Kidney epithelial cell (primary cell): ENCODE measurements at places on chromosomes 1 and 21.

GRCh38 chr1:33382661-33383415 lies 48.1 kb downstream of the PHC2 start:
- no peak for DNase-seq

DNA sequence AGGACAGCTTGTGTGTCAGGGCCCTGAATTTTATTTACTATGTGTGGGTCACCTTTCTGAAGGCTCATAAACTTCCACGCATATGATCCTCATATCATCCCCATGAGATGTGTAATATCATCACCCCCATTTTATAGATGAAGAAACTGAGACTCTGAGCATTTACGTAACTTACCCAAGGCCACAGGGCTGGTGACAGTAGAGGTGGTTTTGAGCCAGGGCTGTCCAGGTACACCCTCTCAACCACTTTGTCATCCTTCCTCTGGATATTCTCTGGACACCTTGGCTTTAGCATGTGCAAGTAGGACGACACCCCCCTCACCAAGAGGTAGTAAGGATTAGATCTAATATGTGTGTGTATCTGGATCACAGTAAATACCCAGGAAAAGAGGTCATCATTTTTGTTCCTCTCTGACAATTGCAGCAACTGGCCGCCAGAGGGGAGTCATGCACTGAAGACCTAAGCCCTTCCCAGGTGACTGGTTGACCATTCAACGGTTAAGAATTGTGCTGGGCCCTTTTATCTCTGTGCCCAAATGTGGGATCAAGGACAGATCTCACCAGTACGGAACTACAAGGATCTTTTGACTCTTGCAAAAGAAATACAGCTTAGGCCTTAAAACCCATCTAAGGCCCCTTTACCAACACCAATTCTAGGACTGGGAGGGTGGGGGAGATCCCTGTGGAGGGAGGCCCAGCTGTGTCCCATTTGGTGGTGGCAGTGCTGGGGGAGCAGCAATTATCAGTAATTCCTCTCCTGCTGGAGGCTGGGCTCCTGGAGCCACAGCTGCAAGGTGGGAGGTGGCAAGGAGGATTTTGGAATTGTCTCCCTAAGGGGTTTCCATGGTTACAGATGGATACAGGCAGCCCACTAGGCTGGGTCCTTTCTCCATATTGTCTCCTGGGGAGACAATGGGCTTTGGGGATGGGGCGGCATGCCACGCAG lies 13.7 kb upstream of the E2F2 start:
- no peak for DNase-seq

DNA sequence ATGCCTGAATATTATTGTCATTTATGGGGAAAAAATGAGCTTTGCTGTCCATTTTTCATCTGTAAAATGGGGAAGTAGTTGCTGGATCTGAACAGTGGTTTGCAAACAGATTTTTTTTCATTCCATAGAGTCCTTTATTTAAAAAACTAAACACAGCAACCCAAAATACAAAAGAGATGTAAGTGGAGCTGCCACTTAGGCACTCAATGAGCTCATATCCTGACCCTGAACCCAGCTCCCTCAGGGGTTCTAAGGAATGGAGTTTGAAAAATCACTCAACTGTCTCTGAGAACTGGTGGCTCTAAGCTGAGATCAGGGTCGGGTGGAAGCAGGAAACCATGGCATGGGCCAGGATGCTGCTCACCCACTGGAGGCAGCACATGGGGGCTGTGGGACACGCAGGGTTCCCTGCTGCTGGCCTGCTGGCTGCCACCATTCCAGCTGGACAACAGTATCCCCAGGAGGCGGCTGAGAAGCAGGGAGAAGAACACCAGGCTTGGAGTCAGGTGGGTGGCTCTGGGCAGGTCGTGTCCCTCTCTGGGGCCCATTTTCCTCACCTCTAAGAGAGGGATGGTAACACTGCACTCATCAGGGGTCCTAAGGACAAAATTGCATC lies 9.6 kb upstream of the ECE1 start:
- no peak for DNase-seq

- peak; percentile 54 for DNase-seq
These were observed 59.8 kb upstream of the ACOT11 start for GRCh38 chr1:54488065-54488750.

GRCh38 chr1:219126377-219126776 lies 47.3 kb upstream of the LYPLAL1 start:
- DNase-seq = no peak

GRCh38 chr1:66366634-66367033 lies 167.3 kb upstream of the SGIP1 start:
- no peak for DNase-seq

DNA sequence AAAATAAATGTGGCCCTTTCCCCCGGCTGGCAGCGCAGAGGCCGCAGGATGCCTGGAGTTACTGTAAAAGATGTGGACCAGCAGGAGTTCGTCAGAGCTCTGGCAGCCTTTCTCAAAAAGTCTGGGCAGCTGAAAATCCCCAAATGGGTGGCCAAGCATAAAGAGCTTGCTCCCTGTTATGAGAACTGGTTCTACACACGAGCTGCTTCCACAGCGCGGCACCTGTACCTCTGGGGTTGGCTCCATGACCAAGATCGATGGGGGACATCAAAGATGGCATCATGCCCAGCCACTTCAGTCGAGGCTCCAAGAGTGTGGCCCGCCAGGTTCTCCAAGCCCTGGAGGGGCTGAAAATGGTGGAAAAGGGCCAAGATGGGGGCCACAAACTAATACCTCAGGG lies 95.9 kb downstream of the LRIG2 start:
- no peak for DNase-seq

DNA sequence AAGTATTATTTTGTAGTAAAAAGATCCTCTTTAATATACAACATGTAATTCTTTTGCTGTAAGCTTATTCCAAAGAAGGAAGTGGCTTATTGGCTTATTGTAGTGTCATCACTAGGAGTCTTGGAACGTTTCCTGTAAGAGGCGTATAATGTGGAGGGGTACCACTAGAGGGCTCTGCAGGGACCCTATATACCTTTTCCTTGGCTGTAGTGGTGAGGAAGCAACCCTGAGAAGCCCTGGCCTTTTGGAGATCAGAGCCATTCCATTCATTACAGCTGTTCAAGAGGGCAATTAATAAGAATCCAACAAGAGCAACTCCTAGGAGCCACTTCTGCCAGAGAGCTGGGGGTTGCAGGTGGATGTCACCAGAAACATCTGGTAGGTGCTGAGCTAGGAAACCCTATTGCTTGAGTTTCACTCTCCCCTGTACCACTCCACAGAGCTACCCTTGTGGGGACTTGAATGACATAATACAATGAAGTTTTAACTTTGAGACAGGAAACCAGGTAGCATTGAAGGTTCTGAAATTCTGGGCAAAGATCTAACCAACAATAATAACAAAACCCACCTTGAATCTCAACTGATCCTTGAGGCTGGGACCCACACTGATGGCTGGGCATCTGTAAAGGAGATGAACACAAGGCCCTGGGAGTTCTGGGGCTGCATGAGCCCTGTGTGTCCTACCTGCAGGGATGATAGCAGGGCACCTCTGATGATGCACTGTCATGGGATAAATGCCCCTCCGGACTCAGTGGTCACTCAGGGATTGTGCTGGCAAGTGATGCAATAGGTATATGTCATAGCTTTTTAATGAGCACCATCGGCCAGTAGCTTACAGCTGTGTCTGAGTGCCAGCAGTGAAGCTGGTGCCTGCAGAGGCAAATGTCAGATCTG lies 160.2 kb upstream of the COA6 start:
- DNase-seq = no peak

DNA sequence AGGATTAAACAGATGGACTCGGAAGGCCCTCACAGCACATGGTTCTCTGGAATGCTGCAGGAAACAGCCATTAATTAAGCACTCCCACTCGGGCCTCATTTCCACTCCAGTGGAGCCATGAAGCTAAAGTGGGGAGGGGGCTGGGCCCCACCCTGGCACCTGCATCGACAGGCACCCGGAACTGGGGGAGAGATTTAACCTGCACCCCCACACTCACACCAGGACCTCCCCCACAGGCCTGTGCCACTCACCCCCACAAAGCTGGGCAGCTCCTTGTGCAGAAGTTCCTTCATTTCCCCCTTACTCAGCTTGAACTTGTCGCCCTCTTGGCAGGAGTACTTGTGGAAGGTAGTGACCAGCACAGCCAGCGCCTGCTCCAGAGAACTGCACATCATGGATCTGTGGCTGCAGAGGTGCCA lies 2.2 kb downstream of the S100A2 start:
- no peak for DNase-seq

GRCh38 chr1:62436039-62436465 lies 797 bp upstream of the USP1 start:
- DNase-seq = no peak

DNA sequence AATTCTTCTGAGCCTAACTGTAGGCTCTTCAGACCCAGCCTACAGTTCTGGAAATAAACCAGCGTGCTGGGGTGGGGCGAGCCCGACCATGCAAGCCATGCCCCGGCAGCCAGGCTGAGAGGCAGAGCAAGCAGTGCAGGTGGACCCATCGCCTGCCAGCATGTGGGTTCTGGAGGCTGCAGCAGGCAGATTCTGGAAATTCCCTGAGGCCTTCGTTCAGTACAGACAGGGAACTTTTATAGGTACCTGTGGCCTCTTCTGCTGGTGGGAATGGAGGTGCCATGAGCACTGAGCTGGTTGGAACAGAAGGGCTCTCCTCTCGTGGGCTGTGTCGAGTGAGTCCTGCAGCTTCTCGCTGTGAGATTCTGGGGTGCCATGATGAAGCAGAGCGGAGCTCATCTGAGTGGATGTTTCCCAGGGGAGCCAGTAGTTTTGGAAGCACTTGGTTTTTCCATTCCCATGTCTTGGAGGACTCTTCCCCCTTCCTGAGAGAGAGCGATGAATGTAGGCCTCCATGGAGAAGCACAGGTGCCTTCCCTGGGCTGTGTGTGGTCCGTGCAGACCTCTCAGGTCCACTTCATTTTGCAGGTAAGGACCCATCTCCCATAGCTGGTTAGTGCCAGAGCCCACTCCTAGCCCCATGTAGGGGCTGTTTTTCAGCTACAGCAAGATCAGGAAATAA lies 94.1 kb downstream of the PCBP3 start:
- no peak for DNase-seq
